SJCRH30 (cell line): ENCODE measurements at places on chromosomes 16 and 17. TPM values are rescaled to one million over a fixed set of nuclear protein-coding genes. Genes with fewer than 3 reads are reported as not detected.

Gene NTN3
- total RNA-seq, result 5.1 and 5.6 TPM in 2 replicates

DNA sequence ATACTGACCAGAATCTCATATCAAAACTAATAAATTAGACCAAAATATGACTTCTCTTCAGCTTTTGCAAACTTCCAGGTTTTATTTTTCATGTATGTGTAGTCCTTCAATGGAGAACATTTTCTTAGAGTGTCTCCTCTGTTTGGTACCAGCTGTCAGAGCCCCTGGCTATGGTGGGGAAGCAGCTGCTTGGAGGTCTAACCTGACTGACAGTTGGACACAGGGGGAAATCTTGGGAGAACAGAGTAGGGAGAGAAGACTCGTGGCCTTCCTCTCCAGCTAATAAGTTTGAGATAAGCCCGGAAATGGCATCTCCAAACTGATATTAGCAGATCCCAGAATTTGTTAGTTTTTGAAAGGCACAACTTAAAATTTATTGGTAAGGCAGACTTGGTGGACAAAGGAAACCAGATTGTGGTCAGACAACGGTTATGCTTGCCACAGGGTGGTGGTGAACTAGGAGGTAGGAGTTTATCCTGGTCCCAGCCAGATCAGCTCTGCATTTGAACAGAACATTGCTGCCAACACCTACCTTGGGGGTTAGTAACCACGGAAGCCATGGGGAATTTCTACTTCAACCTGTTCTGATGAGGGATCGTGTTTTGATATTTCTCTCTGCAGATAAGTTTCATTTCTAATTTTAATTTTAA, 39.2 kb upstream of the IRX3 start:
- H3K4me3 ChIP-seq, result no peak overlapping the region
- DNase-seq, result peak; percentile 48
- no peaks in the 10 kb centered on the region for H3K36me3 ChIP-seq
- no peaks in the 10 kb centered on the region for H3K27me3 ChIP-seq
- H3K4me1 ChIP-seq, result peaks cover 4% of the 10 kb centered on the region; the same call in 1 of the 2 replicates

Gene DHRS7C
- total RNA-seq, result not detected in 2 replicates

Gene MYLK3
- 0.25 and 0.26 TPM in 2 replicates for total RNA-seq

DNA sequence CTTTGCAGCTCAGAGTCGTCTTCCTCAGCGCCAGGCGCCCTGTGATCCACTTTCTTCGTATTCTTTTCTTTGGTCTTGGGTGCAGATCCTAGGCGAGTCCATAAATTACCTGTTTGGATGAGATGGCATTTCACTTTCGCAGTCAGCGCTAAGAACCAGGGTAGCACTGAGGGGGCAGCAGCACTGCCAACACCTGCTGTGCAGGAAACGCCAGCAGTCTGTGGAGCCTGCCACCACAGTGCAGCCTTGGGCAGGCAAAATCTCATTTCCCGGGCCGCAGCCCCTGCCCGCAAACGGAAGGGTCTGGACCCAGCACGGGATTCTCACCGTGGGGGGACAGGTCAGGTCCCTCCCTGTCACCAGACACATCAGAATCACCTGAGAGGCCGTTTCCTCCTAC, 12.2 kb upstream of the ITGAE start:
- peaks cover 7% of the 10 kb centered on the region for H3K36me3 ChIP-seq
- H3K4me1 ChIP-seq, result no peaks in the 10 kb centered on the region
- no peak for DNase-seq
- no peak overlapping the region for H3K4me3 ChIP-seq

- DNase-seq, result no peak
- H3K27ac ChIP-seq, result no peak overlapping the region
- H3K4me3 ChIP-seq, result no peak overlapping the region
Observed at GRCh38 chr17:12765548-12765947, 23.8 kb upstream of the ARHGAP44 start.

Gene DPEP1
- 1.6 and 1.7 TPM in 2 replicates for total RNA-seq

GRCh38 chr16:82626791-82627261, at the start of gene CDH13:
CDH13 (plus strand) TSS chr16:82626969.
- peak; percentile 56 for DNase-seq
- H3K27ac ChIP-seq, result peak within 1 kb of the TSS; percentile 99
- H3K36me3 ChIP-seq, result no peaks in the 10 kb centered on the region
- H3K4me3 ChIP-seq, result peak within 1 kb of the TSS; percentile 72
- H3K27me3 ChIP-seq, result no peaks in the 10 kb centered on the region

Gene TERB1
- not detected in 2 replicates for total RNA-seq

GRCh38 chr16:21946889-21947635, 6.1 kb upstream of the UQCRC2 start:
- H3K4me3 ChIP-seq, result no peak overlapping the region
- no peaks in the 10 kb centered on the region for H3K36me3 ChIP-seq
- peaks cover 12% of the 10 kb centered on the region for H3K4me1 ChIP-seq
- DNase-seq, result no peak
- H3K27me3 ChIP-seq, result no peaks in the 10 kb centered on the region

GRCh38 chr17:27956601-27957445, 63.7 kb upstream of the LYRM9 start:
- H3K4me3 ChIP-seq, result no peak overlapping the region
- no peaks in the 10 kb centered on the region for H3K4me1 ChIP-seq
- peaks cover 33% of the 10 kb centered on the region for H3K27me3 ChIP-seq

GRCh38 chr17:56897646-56898424, 16.0 kb downstream of the TRIM25 start:
- DNase-seq, result no peak
- no peak overlapping the region for H3K27ac ChIP-seq
- no peaks in the 10 kb centered on the region for H3K27me3 ChIP-seq
- no peak overlapping the region for H3K4me3 ChIP-seq
- no peaks in the 10 kb centered on the region; the same call in 1 of the 2 replicates for H3K4me1 ChIP-seq

DNA sequence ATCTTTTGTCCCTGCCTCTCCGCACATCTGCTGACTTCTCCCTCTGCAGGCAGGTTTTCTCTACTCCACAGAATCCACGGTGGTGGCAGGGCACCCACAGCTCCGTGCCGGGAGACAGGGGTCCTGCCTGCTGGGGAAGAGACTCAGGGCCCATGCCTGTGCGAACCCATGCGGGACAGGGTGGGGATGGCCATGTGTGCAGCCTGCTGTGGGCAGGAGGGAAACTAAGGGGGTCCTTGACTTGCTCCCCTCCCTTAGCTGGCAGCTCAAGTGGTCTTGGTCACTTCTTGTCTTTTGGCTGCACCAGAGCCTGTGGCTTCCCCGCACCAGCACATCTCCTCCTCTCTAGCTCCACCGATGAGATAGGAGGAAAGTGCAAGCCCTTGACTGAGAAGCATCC, 69.8 kb downstream of the SLC5A11 start:
- H3K4me1 ChIP-seq, result no peaks in the 10 kb centered on the region
- H3K27ac ChIP-seq, result no peak overlapping the region
- DNase-seq, result no peak
- no peaks in the 10 kb centered on the region for H3K27me3 ChIP-seq

DNA sequence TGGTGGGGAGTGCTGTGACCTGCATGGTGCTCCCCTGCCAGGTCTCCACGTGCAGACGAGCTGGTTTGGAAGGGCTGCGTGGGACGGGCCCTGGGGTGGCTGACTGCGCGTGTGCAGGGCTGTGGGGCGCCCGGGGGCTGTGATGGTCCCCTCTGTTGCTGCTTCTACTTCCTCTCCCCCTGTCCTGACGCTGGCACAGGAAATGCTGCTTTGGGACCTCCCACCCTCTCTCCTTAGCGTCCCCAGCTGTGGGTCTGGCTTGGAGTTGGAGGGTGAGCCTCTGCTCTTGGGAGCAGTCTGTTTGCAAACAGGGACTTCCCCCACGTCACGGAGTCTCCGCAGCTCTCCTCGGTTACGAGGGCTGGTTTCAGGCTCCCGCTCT, 35.2 kb downstream of the TSC2 start:
- no peak overlapping the region for H3K27ac ChIP-seq
- peaks cover 9% of the 10 kb centered on the region for H3K36me3 ChIP-seq
- H3K27me3 ChIP-seq, result no peaks in the 10 kb centered on the region
- H3K4me3 ChIP-seq, result no peak overlapping the region
- H3K4me1 ChIP-seq, result no peaks in the 10 kb centered on the region
- no peak for DNase-seq

DNA sequence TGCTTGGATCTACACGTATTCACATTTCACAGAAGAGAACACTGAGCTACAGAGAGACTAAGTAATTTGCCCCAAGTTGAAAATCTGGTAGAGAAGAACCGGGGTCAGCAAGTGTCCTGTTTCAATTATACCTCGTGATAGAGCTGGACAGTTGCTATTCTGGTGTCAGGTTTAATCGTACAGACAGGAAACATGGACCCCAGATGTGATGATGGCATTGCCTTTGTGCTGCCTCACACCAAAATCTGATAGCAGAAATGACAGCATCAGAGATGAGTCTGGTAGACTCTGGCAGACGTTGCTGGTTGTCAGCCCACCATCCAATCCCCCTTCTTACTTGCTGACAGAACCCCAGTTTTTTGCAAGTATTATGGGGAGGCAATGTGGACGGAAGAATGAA, 112.1 kb upstream of the FOXF1 start:
- H3K27me3 ChIP-seq, result no peaks in the 10 kb centered on the region
- H3K4me3 ChIP-seq, result no peak overlapping the region
- H3K36me3 ChIP-seq, result no peaks in the 10 kb centered on the region
- H3K4me1 ChIP-seq, result peaks cover 24% of the 10 kb centered on the region
- DNase-seq, result peak; percentile 73

DNA sequence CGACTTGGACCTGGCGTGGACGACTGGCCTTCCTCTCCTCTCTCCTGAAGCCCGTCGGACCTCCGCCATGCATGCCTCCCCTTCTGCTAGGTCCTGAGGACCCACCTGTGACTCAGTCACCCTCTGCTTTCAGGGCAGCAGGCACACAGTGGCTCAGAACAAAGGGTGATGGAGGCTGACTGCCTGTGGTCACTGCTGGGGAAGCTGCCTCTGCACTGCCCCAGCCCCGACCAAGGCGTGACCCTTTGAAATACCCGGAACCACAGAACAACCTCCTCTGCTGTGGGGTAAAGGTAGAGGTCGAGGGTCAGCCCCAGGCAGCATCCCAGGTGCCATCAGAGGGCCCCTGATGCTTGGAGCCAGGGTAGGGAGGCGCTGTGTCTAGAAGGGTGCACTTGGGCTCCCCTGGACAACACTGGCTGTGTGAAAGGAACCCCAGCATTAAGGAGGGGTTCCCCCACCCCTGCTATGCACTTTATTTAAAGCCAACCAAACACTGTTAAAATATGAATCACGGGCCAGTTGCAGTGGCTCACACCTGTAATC, 12.5 kb upstream of the SLC4A1 start:
- peaks cover 19% of the 10 kb centered on the region for H3K4me1 ChIP-seq
- H3K4me3 ChIP-seq, result no peak overlapping the region
- H3K27me3 ChIP-seq, result no peaks in the 10 kb centered on the region

Gene GPRC5C
- not detected in 2 replicates for total RNA-seq

DNA sequence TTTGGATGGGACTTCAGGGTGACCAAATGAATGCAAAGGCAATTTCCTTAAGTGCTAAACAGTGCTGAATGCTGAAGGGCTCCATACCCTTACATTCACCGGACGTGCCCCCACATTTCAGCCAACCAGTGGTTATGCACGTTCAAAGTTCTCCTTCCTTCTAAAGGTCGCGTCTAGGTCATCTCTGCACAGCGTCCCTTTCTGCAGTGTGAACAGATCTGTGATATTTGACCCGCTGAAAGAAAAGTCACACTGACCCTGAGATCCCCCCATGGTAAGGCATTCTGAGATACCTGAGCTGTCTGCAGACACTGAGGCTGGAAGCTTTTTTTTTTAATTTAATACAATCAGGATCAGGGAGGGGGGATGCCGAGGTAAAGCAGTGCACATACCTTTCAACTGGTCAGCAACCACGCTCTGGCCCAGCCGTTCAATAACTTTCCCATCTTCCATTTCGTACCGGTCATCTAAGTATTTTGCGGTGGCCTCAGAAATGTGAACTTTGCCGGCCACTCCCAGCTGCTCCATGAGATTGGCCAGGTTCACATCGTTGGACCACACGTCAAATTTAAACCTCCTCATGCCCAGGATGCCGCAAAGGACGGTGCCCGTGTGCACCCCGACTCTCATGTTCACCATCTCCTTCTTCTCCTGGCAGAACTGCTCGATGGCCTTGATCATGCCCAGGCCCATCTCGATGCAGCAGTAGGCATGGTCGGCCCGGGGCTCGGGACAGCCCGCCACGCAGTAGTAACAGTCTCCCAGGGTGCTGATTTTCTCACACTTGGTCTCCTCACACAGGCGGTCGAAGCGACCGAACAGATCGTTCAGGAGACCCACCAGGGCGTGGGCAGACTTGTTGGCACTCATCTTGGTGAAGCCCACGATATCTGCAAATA, 2.6 kb downstream of the ADCY9 start:
- DNase-seq, result no peak
- H3K36me3 ChIP-seq, result no peaks in the 10 kb centered on the region
- peak overlapping the region; percentile 37 for H3K4me3 ChIP-seq
- peaks cover 7% of the 10 kb centered on the region for H3K4me1 ChIP-seq
- no peaks in the 10 kb centered on the region for H3K27me3 ChIP-seq

DNA sequence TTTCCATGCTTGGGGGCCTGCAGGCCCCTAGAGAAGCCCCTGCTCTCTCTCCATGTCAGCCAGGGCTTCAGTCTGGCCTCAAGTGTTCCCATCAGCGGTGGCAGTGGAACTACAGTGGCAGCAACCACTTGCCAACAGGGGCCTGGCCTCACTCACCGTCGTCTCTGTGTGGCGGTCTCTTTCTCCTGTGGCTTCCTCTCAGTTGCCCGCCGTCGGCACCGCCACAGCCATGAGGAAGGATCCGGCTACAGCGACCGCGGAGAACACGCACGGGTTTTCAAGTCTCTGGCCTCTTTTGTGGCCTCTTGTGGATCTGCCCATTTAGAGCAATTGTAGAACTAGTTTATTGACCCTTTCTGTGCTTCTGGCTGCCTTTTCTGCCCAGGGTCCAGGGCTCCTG, 8.5 kb downstream of the ARMC7 start:
- DNase-seq, result no peak
- H3K27ac ChIP-seq, result no peak overlapping the region
- H3K4me1 ChIP-seq, result no peaks in the 10 kb centered on the region
- no peaks in the 10 kb centered on the region; the same call in 1 of the 2 replicates for H3K36me3 ChIP-seq

Gene ZNF768
- 59.7 and 62.5 TPM in 2 replicates for total RNA-seq

Gene KLHL10
- total RNA-seq, result not detected in 2 replicates

Gene EFNB3
- 3.5 and 4.1 TPM in 2 replicates for total RNA-seq

- H3K36me3 ChIP-seq, result no peaks in the 10 kb centered on the region
- H3K4me1 ChIP-seq, result peaks cover 26% of the 10 kb centered on the region
- DNase-seq, result no peak
- H3K4me3 ChIP-seq, result no peak overlapping the region
Observed at GRCh38 chr17:17328251-17328650, 25.1 kb downstream of the NT5M start.

DNA sequence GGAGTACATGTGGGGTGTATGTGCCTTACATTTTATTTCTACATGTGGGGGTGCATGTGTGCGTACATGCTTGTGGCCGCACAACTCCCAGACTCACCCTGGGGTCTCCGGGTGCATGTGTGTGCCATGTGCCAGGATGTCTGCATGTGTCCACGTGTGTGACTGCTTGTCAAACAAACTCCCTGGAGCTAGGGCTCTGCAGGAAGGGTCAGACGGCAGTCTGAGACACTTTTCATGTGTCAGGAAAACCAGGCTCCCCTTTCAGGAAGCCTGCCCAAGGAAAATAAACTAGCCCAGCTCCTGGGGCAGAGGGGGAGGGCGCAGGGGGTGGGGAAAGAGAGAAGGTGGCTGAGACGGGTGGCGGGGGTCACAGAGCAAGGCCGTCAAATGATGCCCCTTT, 44.7 kb downstream of the FZD2 start:
- H3K4me3 ChIP-seq, result peak overlapping the region; percentile 5; the same call in 1 of the 2 replicates
- peak overlapping the region; percentile 76 for H3K27ac ChIP-seq
- H3K27me3 ChIP-seq, result no peaks in the 10 kb centered on the region
- H3K36me3 ChIP-seq, result no peaks in the 10 kb centered on the region
- H3K4me1 ChIP-seq, result peaks cover 72% of the 10 kb centered on the region
- DNase-seq, result no peak

- H3K27ac ChIP-seq, result no peak overlapping the region
- no peaks in the 10 kb centered on the region for H3K36me3 ChIP-seq
- H3K4me1 ChIP-seq, result 0 out of 2 replicates have a peak, but pooled peaks cover 6% of the 10 kb centered on the region
- peaks cover 45% of the 10 kb centered on the region for H3K27me3 ChIP-seq
- no peak overlapping the region for H3K4me3 ChIP-seq
- no peak for DNase-seq
Observed at GRCh38 chr16:56986361-56986760, 3.0 kb upstream of the NLRC5 start.

Gene HOXB6
- total RNA-seq, result 6.2 and 7.5 TPM in 2 replicates

Gene FAM20A
- total RNA-seq, result 0.86 and 1.0 TPM in 2 replicates
